Activated T-helper 1 cell treated with anti-CD3 and anti-CD28 coated beads, Interleukin-12 subunit alpha, Interleukin-12 subunit beta, Interleukin-2, Interleukin-4 antibody, amounts not matched to agents 30 ng/mL and 10 ng/mL and 1 ng/mL, durations not matched to agents 14 hours and 24 hours and 36 hours (primary cell): ENCODE measurements at places on chromosomes 16 and 17.

GRCh38 chr16:50879873-50880695 is 138.2 kb downstream of the CYLD start:
- DNase-seq: no peak

DNA sequence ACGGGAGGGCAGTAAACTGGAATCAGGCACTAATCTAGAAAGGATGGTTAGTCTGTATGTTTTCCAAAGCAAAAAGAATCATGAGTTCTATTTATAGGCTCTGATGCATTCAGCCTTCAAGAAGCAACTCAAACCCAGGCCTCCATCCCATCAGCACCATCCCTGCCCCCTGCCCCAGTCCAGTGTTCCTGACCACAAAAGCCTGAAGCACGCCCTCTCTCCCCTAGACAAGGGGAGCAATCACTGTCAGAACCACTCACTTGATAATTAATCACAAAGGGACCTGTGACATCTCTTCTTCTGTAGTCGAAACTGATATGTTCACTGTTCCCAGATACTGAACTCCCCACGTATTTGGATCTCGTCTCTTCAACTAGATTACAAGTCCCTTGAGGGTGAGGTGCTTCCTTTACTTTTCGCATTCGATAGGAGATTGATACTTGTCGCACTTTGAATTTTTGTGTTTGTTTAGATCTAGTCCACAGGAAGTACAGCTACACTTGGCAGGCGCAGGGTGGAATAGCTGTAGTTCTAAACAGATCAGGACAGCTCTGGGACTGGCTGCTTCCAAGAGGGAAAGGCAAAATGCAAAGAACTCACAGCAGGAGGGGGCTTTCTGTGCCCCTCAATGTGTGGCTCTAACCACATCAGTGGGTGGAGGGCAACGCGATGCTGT is 36.4 kb upstream of the CCDC182 start:
- DNase-seq: no peak

DNA sequence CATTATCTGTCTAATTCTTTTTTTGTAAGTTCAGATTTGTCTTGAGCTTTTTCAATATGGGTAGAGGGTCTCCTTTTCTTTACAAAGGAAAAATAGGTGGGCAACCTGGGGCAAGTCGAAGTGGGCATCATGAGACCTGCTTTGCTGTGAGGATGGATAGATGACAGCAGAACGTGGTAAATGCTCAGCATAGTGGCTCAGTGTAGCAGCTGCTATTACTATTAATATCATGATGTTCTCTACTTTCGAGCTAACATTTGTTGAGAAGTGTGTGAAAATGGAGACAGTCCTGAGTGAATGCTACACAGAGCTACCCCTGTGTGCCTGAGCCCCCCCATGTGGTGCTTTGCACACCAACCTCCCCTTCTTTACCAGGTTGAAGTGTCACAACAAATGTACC is 39.0 kb upstream of the LGALS9 start:
- no peak for DNase-seq

DNA sequence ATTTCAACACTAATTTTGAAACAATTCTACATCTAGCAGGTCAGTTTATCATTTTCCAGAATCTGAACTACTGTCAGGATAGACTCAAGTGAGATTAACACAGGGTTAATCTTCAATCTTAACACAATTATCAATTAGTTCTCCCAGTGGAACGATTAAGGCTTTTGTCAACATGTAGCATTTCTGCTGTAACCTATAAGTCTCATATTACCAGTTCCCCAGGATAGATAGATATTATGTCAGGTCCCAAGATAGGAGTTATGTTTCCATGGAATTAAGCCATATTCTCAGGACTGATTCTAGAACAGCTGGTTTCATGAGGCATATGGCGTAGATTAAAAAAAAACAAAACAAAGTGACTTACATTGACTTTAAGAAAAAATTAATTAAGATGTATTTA is 4.4 kb upstream of the FBF1 start:
- no peak for DNase-seq

DNA sequence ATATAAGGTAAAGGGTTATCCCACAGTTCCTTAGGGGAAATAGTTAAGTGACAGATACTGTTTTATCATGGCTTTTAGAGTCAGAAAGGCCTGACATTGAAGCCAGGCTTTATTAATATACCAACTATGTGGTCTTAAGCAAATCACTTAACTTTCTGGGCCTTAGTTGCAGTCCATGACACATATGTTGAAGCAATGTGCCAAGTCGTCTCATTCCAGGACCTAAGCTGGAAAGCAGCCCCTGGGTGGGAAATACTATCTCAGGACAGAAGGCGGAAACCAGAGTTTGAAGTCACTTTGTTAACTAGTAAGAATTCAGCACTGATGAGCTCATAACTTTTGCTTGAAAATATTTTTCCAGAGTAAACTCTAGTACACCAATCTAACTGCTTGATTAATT is 80.0 kb downstream of the USP32 start:
- no peak for DNase-seq

DNA sequence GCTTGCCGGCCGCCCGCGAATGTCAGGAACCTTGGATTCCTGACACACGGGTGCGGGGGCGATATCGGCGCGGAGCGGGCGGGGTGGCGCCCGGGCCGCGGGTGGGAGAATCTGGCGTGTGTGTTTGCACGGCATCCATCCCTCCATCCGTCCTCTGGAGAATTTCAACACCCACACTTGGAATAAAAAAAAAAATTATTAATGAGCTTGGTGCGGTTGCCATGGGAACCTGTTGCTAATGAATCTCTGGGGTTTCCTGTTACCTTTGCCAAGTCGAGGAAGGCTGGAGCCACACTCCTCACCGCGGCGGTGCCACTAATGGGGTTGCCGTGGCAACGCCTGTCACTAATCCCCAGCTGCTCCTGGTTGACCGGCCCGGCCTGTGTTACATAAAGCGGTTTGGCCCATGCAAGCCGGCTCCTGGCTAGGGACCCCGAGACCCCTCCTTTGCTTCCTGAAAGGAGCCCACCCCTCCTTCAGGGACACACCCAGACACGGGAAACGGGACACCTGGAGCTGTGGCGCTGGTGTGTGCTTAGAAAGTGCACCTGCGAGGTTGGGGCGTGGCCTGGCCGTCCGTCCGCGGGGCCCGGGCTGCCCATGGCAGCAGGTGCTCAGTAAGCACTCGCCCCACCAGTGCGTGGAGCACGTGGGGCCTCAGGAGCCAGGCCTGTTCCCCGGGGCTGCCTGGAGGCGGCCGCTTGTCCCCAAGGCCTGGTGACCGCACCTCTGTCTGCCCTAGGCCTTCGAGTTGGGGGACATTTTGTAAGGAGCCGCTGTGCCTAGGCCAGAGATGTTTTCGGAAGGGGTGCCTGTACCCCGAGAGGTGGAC is 14.6 kb downstream of the CACNA1H start:
- DNase-seq: no peak

- DNase-seq: no peak
Measured at GRCh38 chr16:69672998-69673713, 53.2 kb downstream of the NQO1 start.

DNA sequence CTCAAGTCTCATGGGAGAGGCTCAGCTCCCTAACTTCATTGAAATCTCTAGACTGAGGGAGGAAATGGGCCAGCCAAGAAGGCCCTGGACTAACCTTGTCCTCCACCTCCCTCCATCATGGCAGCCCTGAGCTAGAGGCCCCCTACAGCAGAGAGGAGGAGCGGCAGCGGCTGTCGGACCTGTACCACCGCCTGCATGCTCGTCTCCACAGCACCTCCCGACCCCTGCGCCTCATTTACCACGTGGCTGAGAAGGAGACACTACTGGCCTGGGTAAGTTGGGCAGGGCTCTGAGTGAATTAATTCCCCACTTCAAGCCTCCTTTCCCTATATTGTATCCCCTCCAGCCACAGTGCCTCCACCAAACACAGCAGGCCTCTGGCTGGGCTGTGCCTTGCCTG is 3.8 kb upstream of the SYCE1L start:
- DNase-seq: no peak

GRCh38 chr17:40129498-40129897 is 7.7 kb downstream of the MSL1 start:
- DNase-seq: no peak

DNA sequence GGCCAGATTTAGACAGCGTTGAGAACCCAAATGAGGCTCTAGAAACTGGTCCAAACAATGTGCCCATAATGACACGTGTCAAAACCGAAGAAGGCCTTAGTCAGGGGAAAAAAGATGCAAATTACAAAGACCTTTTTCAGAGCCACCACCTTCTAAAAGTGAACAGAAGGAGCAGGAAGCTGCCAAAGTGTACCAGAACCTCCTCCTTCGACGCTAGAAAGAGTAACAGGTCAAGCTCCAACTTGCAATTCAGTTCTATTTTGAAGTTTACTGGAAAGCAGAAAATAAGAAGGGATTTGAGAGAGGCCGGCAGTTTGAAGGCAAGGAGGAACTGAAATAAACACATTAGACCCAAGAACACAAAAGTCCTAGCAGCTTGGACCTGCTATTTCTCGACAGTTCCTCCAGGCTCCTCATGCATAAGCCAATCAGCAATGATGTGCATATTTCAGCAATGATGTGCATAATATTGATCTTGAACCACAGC is 61.8 kb downstream of the XYLT1 start:
- DNase-seq: no peak

- no peak for DNase-seq
Measured at GRCh38 chr16:77931058-77931457, 91.3 kb upstream of the CLEC3A start.

GRCh38 chr16:24490866-24491265 is 48.5 kb upstream of the RBBP6 start:
- DNase-seq: no peak

DNA sequence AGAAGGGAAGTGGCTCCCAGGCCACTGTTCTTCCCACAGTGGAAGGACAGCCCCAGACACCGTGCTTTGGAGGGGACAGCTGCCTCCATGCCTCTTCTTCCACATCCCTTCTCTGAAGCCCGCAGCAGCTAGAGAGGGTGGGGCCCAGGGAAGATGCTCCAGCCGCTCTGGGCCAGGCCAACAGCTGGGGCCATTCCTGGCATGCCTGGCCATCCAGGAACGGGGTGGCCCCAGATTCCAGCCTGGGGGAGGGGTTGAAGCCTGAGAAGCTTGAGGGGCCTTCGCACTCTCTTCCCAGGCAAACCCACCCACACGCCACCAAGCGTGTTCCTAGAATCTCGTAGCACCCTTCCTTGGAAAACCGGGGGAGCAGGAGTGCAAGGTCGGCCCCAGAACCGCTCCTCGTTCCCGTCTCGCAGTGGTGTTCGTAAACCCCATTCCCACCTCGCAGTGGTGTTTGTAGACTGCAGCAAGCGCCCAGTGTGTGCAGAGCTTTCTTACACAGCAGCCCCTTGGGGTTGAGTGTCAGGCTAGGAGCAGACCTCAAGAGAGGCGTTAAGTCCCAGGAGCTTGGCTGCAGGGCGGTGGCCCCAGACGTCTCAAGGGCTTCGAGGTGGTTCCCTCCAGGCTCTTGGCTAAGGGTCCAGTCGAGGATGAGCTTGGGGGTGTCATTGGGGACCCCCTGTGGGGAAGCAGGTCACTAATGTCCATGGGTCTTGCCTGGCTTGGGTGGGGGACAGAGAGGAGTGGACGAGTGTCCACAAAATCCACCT is 2.7 kb downstream of the CDH15 start:
- DNase-seq: no peak

- DNase-seq: no peak
Measured at GRCh38 chr16:26212599-26212998, 520.8 kb downstream of the HS3ST4 start.

GRCh38 chr17:39461926-39462569 is 762 bp downstream of the CDK12 start:
- DNase-seq: no peak

DNA sequence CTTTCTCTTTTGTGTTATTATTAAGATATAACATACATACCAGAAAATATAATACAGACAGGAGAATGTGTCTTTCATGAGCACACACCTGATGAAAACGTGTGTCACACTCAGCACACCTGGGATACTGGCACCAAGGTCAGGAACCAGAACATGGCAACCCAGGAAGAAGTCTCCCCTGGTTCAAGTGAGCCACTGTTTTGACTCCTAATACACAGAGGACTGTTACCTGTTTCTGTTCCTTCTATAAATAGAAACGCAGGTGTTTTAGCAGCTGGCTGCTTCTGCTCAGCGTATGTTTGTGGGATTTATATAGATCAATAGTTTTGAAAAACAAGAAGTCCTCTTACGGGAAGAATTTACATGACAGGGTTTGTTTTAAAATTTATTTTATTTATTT is 3.5 kb downstream of the SEC14L1 start:
- no peak for DNase-seq

DNA sequence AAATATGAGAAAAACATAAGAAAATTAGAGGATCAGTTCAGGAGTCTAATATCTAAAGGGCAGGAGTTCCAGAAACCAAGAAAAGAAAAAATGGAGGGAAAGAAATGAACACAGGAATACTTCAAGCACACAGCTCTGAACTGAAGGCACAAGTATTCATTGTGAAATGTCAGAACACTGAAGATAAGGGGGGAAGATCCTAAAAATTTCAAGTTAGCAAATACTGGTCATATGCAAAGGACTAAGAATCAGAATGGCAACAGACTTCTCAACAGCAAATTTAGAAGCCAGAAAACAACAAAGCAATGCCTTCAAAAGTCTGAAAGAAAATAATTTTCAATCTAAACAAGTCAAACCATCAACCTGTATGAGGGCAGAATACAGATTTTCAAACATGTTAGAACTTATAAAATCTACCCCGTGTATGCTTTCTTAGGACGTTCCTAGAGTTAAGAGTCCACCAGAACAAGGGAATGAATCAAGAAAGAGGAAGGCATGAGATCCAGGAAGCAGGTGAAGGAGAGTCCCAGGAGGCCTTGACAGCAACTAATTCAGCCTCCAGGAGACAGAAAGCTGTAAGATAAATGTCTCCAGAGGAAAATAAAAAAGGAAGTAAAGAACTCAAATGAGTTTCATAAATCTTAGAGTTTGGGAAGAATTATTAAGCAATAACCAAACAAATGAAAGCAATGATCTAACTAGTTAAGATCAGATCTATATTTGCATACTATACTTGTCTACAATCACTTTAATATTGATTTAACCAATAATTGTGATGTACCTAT is 2.8 kb downstream of the BRD7 start:
- DNase-seq: no peak

- DNase-seq: no peak
Measured at GRCh38 chr17:59470624-59471297, 94.6 kb upstream of the DHX40 start.

GRCh38 chr16:28098959-28099945 is 35.7 kb upstream of the GSG1L start:
- DNase-seq: no peak

DNA sequence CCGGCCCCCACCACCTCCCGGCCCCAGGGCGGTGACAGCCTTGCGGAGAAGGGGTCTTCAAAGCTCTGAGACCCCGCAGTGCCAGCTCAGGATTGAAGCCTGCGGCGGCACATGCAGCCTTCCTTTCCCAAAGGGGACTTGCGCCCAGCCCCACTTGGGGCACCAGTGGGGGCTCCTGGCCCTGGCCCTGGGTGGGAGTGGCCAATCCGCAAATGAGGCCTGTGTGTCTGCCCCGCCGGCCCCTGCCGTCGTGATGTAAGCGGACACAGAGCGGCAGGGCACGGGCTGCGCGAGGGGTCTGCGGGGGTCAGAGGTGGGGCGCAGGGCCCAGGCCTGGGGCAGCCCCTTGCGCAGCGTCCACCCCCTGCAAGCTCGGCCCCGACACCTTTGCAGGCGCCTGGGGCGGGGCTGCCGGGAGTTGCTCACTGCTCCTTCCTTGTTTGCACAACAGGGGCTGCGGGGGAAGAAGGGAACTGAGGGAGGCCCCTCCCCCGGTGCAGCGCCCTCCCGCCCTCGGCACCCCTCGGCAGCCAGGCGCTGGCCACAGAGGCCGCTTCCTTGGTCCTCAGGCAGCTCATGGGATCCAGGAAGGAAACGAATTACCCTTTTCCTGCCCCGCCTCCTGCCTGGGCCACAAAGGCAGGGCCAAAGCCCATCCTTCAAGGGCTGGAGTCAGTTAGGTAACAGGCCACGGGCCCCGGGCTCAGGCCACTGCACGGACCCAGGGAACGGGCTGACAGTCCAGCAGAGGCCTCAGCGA is 2.9 kb downstream of the SLC16A3 start:
- DNase-seq: no peak
